Spinal cord (tissue), 10 donors: ENCODE measurements at places on chromosomes 13 and 19. TPM values are rescaled to one million over a fixed set of nuclear protein-coding genes. Genes with fewer than 3 reads are reported as not detected.
A peak's percentile ranks its signal among the peaks of the same experiment; 100 is the strongest.

GRCh38 chr13:47869776-47870175 is 131.3 kb downstream of the SUCLA2 start:
- no peak for DNase-seq

GRCh38 chr13:70203661-70204229 is 95.5 kb upstream of the KLHL1 start:
- no peak for DNase-seq
- H3K27ac ChIP-seq: no peak overlapping the region
- H3K4me1 ChIP-seq: no peaks in the 10 kb centered on the region
- no peak overlapping the region for H3K4me3 ChIP-seq

DNA sequence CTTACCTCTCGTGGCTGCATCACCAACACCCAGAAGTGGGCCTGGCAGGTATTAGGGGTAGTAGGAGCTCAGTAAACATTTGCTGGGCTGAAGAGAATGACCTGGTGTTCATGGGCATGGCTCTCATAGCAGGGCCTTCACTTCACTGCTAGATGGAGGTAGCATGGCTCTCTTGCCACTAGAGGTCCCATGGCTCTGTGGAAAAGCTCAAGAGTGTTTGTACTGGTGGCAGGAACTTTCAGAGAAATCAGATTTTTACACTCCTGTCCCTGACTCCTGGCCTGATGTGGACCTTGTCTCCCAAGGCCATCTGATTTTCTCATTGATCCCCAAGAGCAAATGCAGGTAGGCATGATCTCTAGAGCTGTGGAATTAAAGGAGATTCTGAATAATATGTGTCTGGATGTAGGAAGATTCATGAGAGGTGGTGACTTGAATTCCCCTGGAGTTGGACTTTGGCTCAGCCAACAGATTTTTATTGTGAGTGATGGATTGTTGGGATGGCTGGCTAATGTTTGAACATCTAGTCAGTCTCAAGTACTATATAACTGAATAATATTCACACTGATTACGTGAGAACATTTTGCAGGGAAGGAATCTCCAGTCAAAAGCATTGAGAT is 5.7 kb downstream of the ZNF574 start:
- DNase-seq: peak; percentile 48
- peaks cover 49% of the 10 kb centered on the region for H3K36me3 ChIP-seq
- no peak overlapping the region for H3K4me3 ChIP-seq
- H3K27ac ChIP-seq: no peak overlapping the region
- peaks cover 4% of the 10 kb centered on the region for H3K4me1 ChIP-seq

- DNase-seq: no peak
- no peak overlapping the region for H3K4me3 ChIP-seq
Measured at GRCh38 chr13:43924549-43925245, 45.0 kb downstream of the LACC1 start.

The IL17D gene
- total RNA-seq: 30.2 TPM

DNA sequence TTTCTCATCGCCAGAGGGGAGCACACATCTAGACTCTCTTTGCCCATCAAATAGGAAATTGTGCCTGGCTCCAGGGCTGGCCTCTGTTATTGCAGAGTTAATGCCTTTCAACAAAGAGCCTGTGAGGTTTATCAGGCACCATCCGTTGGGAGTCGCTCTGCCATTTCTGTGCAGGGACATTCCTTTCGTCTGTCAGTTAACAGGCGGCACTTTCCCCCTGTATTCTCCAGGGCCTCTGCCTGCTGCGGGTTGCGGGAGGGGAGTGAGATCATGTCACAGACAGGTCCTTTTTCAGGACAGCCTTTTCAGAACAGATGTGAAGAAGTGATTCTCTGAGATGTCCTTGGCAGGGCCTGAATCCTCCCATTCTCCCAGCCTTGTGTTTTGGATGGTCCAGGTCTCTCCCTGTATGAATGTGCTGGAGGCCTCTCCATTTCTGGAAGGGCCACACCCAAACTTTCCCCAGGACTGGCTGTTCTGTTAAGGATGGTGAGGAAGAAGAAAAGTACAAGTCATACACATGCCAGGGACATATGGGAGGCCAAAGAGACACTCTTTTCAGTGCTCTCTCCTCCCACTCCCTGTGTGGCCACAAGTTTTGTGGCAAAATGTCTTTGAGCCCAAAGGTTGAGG is 14.9 kb downstream of the SERP2 start:
- H3K4me1 ChIP-seq: peaks cover 12% of the 10 kb centered on the region
- no peak overlapping the region for H3K4me3 ChIP-seq
- no peak for DNase-seq
- H3K27me3 ChIP-seq: no peaks in the 10 kb centered on the region
- H3K36me3 ChIP-seq: peaks cover 11% of the 10 kb centered on the region

The CEACAM4 gene
- total RNA-seq: 0.17 TPM

GRCh38 chr13:40552895-40553294 is 113.5 kb downstream of the FOXO1 start:
- H3K27me3 ChIP-seq: no peaks in the 10 kb centered on the region
- H3K4me3 ChIP-seq: no peak overlapping the region
- no peak for DNase-seq

GRCh38 chr19:29516358-29516725 is 9.5 kb upstream of the VSTM2B start:
- no peak overlapping the region for H3K4me3 ChIP-seq
- peaks cover 4% of the 10 kb centered on the region for H3K27me3 ChIP-seq
- no peak overlapping the region for H3K27ac ChIP-seq
- DNase-seq: no peak

GRCh38 chr19:35279985-35280821 is 2.1 kb upstream of the HAMP start:
- no peaks in the 10 kb centered on the region for H3K27me3 ChIP-seq
- peaks cover 51% of the 10 kb centered on the region for H3K36me3 ChIP-seq
- no peak overlapping the region for H3K27ac ChIP-seq
- no peak overlapping the region for H3K4me3 ChIP-seq
- DNase-seq: no peak

The GADD45GIP1 gene
- total RNA-seq: 24.2 TPM

DNA sequence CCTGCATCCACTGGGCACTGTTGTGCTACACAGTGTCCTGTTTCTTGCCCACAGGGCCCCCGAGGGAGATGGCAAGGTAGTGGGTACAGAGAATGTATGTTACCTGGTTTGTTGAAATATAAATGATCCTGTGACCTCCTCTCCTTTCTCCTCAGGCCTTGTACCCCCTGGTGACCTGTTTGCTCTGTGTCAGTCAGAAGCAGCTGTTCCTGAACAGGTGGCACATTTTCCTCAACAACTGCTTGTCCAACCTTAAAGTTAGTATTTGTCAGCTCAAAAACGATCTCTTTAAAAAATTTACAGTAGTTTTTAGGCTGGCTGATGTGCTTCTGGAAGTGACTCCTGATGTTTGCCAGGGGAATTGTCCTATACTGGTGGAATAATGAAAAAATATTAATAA is 105.1 kb downstream of the FRY start:
- H3K36me3 ChIP-seq: peaks cover 5% of the 10 kb centered on the region
- DNase-seq: no peak
- H3K4me3 ChIP-seq: no peak overlapping the region
- no peak overlapping the region for H3K27ac ChIP-seq
- H3K27me3 ChIP-seq: no peaks in the 10 kb centered on the region

The KCNN4 gene
- 1.1 TPM for total RNA-seq

The OR7C1 gene
- 0.10 TPM for total RNA-seq

The SKA3 gene
- 7.7 TPM for total RNA-seq

DNA sequence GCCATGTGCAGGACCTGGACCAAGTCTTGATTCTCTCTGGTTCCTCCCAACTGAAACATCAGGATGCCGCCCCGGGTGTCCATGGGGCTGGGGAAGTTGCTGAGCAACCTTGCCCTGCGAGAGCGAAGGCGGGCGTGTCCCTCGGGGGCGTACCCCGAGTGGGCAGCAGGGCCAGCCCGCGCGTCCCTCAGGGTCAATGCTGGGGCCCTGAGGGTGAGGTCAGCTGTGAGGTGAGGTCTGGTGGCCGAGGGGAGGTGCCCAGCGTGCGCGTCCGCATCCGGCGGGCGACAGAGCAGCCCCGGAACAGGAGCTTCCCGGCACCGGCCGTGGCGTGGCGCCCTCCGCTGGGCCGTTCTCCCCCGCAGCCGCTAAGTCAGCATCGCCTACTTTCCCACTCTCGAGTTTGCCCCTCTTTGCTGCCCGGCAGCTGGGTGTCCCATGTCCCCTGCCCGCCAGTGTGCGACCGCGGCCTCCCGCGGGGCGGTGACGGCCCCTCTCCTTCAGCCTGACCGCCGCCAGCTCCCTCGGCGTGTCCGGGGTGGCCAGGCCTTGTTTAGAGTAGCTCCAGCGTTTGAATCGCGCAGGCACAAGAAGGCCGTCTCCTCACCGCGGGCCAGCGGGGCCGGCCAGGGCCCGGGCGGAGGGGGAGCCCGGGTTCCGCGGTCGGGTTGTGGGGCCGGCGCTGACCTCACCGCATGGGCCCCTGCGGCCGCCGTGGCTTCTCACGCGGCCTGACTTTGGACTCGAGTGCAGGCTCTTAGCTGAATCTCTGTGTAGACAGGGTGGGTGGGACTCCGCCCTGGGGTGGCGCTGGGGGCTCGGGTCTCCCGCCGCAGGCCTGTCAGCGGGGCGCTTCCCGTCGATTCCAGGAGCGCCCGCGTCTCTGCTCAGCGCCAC is 33.0 kb downstream of the GJA3 start:
- H3K4me3 ChIP-seq: peak overlapping the region; percentile 48
- H3K36me3 ChIP-seq: no peaks in the 10 kb centered on the region
- peaks cover 17% of the 10 kb centered on the region for H3K4me1 ChIP-seq

GRCh38 chr13:39259371-39260140 is 221.3 kb downstream of the NHLRC3 start:
- no peaks in the 10 kb centered on the region for H3K36me3 ChIP-seq
- no peak overlapping the region for H3K27ac ChIP-seq
- H3K27me3 ChIP-seq: no peaks in the 10 kb centered on the region
- DNase-seq: no peak

The SOX21 gene
- total RNA-seq: 4.3 TPM

DNA sequence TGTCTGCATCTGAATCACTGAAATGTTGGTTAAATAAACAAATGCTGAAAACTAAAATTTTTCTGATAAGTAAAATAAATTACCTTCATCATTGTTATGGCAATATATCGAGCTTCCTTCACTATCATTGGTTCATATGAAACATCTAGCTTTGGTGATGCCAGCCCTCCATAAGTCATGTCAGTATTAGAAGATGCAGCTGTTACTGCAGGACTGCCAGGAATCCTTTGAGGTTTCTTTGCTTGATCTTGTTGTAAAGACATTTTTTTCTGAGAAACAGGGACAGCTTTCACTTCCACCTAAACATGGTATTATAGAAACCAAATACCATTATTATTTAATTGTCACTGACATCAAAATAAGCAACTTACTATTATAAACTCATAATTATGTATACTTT is 123.7 kb upstream of the FBXL3 start:
- peaks cover 6% of the 10 kb centered on the region for H3K36me3 ChIP-seq
- no peak overlapping the region for H3K4me3 ChIP-seq
- DNase-seq: no peak
- no peaks in the 10 kb centered on the region for H3K27me3 ChIP-seq
- H3K27ac ChIP-seq: no peak overlapping the region
